ENCODE measurements at places on chromosomes 2 and 18.
A peak's percentile ranks its signal among the peaks of the same experiment; 100 is the strongest.

GRCh38 chr2:129006901-129007300, 688.2 kb upstream of the HS6ST1 start:
- DNase-seq = no peak

DNA sequence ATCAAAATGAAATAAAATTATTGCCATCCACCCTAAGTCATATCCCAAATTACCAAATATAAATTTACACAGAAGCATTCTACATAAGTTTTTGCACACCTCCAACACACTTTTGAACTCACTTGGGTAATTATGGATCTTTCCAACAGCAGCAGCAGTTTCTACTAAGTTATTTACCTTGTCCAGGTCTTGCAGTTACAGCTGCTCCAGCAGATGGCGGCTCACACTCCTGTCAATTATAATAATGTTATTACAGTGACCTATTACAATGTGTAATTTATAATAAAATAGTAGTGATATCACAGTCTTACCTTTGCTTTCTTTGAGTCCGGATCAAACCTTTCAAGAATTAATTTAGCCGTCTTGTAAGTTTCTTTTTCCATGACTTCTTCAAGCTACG, 37.9 kb downstream of the LNPK start:
- no peak for DNase-seq

DNA sequence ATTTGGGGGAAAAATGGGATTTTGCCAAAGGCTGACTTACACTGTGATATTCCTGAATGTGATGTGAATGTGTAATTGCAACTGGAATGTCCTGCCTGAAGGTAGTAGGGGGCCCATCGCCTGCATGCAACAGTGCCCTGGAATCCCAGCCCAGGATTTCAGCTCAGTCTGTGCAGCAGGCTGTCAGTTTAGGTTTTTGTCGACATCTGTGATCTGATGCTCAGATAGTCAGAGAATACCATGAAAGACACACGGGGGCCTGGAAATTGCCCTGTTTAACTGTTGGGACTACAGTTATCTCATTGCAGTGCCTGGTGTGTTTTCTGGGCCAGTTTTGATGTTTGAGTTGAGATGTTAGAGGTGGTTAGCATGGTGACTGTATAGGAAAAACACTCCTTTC, 84.5 kb upstream of the HK2 start:
- no peak for DNase-seq

GRCh38 chr18:60147323-60147722, 225.3 kb downstream of the MC4R start:
- DNase-seq = no peak

DNA sequence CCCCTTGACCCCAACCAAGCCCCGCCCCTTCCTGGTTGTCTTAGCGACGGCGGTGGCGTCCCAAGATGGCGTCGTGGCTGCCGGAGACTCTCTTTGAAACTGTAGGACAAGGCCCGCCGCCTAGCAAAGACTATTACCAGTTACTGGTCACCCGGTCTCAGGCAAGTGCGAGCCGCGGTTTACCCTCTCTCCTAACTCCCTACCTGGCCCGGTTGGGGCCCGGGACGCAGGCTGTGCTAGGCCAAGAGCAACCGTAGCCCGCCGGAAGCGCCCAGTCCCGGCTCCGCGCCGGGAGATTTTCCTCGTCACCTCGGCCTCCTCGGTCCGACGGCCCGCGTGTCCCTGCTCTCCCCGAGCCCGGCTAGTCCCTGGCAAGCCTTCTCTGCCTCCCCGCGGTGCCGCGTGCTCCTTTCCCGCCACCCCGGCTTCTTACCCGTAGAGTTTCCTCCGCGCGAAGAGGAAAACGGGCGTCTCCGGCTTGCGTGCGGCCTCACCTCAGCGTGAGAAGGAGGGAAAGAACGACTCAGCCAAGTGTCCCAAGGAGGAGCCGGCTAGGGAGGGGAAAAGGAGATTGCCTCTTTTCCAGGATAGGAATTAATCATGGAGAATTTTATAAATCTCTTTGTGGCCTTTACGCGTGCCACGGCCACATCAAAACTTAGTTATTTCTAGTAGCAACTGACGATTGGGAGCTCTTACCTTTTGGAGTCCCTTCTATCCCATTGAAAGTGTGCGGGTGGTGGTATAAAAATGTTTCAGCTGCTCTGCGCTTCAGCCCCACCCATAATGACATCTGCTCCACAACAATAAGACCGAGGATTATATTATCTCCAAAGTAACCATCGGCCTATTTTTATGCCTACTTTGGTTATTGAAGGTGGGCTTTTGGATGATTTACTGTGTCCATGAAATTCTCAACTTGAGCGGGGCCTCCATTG, at the start of gene FBXO36:
TSS of gene FBXO36 (plus strand) at position 55 of the 938 bp plus-strand sequence. CDS start at position 66, 11 bp downstream.
- peak; percentile 84 for DNase-seq

DNA sequence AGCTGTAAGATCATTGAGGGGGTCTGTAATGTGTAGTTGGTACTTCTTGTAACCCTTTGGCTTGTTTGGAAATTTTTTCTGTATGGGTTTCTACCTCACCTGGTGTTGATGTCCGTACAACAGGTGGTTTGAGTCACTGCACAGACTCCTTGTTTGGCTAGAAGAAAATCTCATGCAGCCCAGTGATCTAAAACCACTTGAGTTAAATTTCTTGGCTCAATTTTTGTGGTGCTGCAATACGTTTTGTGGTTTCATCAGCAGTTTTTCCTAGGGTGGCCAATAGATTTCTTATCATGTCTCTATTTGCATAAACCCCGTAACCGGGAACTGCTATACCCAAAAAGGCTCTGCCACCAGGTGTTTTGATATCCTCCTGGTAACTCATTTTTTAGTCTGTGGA, 43.4 kb downstream of the CERS6 start:
- DNase-seq = no peak

GRCh38 chr2:9087121-9087681, 83.7 kb upstream of the MBOAT2 start:
- no peak for DNase-seq

GRCh38 chr2:146879882-146880281, 964.9 kb upstream of the ACVR2A start:
- no peak for DNase-seq

DNA sequence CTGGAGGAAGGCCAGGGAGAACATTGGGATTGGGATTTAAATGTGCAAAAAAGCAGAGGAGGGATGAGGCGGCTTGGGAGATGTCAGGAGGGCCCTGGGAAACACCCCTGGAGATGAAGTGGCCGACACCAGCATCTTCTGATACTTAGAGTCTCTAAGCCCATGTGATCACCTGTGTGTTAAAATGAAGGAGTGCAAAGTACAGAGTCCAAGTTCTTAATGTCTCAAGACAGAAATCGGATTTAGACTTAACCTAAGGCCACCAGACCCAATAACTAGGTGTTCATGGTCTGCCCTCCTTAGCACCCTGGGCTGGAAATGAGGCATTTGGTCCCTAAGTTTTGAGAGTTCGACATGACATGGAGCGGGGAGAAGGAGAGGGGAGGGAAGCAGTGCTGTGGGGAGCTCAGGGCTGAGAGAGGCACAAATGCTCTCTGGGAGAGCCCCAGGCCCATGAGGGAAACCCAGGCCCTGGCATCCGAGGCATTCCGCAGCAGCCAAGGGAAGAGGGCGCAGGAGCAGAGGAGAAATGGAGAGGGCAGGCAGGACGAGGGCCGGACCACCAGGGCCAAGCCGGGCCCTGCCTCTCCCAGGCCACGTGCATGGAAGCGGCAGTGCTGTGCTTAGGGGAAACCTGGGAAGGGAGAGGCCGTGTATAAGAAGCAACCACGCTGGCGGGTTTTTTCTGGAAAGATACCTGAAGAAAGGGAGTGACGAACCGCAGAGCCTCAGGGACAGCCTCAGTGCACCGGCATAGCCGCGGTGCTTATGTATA, 63.3 kb downstream of the SFXN5 start:
- no peak for DNase-seq

- no peak for DNase-seq
Measured at GRCh38 chr2:143730953-143731260, 601.7 kb downstream of the ARHGAP15 start.

DNA sequence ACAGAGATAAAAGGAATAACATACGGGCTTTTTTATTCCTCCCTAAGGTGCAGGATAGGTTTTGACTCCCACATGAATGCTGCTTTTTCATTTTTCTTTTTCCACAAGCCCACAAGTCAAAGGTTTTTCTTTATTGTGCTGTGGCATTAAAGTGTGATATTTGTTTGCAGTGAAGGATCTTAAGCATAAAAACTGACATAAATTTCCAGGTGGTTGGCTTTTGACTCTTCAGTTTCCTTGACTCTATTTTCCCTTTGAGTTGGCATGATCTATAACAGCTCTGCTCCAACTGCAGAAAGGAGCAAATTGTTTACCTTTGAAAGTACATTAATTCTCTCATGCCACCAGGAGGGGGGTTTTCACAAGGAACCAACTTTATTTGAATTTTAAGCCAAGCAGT, 326.2 kb upstream of the FAM98A start:
- no peak for DNase-seq

- no peak for DNase-seq
Measured at GRCh38 chr18:68435581-68435980, 279.3 kb downstream of the TMX3 start.

DNA sequence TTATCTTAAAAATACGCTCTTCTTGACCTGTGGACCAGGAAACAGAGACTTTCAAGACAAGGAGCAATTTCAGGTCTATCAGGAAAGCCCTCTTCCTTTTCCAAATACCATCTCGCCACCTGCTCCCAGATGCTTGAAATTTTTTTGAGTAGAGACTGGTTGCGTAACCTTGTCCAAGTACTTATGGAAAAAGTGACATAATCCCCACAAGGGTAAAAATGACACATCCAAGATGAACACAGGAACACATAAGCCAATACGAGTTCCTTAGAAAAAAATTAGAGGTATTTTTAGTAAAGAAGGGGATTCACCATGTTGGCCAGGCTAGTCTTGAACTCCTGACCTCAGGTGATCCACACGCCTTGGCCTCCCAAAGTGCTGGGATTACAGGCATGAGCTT, 1.8 kb downstream of the SERPINB13 start:
- DNase-seq = no peak

- DNase-seq = no peak
Measured at GRCh38 chr18:54392543-54393023, 34.9 kb downstream of the C18orf54 start.

GRCh38 chr2:213740453-213740852, 456.2 kb downstream of the SPAG16 start:
- DNase-seq = no peak

Data from stimulated activated CD4-positive, alpha-beta T cell treated with anti-CD3 and anti-CD28 coated beads, Interleukin-1b, Interleukin-23, amount 100 ng/mL, for 1 hour (primary cell).